Brain pericyte (primary cell): ENCODE measurements at places on chromosomes 1 and 21.

DNA sequence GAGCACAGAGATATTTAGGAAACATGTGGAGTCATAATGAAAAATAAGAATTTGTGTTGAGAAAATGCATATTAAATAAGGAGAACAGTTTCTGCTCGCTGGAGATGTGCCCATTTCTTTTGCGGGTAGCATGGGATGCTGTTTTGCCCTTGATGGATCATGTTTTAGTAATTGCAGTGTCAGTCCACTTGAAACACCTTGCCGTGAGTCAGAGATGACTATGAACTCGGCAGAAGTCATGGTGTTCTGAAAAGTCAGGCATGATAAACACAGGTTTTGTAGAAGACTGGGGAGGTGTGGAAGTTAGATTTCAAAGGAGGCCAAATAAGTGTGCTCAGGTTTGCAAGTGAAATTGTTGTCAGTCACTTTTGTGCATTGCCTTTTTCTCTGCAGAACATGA lies 315.0 kb upstream of the LRRC7 start:
- DNase-seq: no peak

DNA sequence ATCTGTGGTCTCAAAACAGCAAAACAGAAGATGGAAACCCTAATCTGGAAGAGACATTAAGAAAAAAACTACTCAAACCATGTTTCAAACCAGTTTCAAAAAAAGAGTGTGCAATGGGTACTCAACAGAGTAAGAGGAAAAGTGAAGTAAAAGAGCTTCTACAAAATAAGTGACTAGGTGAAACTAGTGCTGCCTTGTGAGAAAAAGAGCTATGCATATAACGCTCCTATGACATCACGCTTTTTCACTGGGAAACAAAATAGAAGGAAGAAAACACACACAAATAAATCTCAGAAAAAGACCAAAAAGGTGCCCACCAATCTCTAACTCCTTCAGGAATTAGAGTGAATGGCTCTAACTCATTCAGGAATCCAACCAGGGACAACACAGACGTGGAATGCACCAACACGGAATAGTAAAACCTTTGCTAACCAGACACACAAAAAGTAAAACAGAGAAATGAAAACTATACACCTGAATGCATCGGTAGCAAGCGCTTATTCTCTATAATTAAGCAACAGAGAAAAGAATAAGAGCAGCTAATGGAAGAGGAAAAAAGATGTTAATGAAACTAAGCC lies 1.3 kb downstream of the FOXJ3 start:
- DNase-seq: no peak

DNA sequence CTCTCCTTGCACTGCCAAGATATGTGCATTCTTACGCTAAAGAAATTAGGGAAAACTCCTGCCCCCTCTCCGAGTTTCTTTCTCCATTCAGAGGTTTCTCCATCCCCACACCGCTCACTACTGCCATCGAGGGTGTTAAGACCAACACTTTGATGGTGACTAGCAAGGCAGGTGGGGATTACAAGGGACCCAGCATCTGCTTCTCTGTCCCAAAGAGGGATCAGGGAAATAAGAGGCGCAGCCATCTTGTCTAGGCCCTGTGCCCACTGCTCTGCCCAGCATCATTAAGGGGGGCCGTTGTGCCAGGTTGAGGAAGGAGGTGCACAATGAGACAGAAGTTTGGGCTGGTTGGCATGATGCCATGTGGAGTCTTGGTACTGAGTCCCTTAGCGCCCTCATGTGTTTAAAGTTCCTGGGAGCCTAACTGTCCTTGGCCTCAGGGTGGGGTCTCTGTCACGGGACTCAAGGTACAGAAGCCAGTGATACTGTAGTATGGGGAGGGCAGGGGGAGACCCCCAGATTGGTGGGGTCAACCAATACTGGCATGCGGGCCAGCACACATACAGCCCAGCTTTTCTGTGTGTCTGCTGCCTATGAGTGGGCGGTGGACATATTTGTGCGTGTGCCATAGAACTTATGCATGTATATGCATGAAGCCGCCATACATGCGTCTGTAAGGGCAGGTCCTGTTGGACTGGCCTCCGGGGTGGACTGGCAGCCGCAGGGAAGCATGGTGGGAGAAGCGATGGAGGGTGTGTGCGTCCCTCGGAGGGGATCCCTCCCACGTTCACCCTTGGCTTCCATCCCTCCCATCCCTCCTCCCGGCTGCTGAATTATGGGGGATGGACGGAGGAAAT lies 5.5 kb downstream of the EFNA3 start:
- DNase-seq: no peak

DNA sequence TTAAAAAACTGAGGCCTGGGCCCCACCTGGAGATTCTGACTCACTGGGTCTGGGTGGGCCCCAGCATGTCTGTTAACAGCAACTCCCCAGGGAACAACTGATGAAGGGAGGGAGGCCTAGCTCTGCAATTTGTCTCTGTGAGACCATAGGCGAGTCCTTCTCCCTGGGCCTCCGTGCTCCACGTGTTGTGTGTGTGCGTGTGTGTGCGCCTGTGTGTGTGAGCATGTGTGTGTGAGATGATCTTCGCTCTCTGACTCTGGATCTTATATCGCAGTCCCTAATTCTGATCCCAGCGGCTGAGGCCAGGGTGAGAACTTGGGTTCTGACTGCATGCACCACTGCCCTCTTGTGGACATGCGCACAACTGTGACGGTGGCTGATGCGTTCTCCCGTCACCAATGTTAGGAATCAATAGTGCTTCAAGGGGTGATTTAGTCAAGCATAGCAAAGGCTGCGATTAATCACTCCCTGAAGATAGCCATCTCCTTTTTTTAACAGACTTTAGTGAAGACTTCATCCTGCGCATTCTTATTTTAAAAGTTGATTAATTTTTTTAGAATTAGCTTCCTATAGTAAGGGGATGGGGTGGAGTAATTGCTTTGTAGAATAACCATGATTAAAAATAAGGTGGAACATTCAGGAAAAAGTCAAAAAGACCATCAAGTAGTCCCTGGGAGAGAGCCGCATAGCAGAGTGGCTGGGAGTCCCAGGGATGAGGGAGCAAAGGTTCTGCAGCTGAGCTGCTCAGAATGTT lies 62.4 kb upstream of the USP24 start:
- DNase-seq: no peak

- no peak for DNase-seq
These were observed 374.9 kb downstream of the VAV3 start for GRCh38 chr1:107590087-107590486.

- no peak for DNase-seq
These were observed 242.8 kb downstream of the DISC1 start for GRCh38 chr1:231869364-231869763.

- DNase-seq: no peak
These were observed 1.7 kb downstream of the CNTN2 start for GRCh38 chr1:205044741-205045140.

GRCh38 chr1:14804626-14805025 lies 206.1 kb downstream of the KAZN start:
- no peak for DNase-seq

DNA sequence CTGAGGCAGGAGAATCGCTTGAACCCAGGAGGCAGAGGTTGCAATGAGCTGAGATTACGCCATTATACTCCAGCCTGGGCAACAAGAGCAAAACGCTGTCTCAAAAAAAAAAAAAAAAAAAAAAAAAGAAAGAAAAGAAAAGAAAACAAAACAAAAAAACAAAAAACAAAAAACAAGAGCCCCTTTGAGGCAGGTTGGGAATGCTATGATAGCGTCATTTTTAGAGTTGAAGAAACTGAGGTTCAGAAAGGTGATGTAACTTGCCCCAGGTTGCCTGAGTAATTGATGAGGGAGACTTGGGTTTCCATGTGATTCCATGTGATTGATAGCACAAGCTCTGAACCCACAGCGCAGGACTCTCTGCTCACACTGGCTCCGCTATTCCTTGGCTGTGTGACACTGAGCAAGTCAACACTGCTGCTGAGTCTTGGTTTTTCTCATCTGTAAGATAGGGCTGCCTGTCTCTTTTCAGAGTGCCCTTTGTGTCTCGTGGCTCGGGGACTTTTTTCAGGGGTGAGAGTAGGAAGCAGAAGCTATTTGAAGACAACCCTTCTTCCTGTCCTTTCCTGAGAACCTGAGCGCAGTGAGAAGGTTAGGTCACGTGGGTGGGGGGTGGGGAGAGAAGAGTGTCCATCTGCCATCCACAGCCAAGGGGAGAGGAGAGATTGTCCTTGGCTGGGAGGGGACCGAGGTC lies 2.5 kb downstream of the CNR2 start:
- DNase-seq: no peak

DNA sequence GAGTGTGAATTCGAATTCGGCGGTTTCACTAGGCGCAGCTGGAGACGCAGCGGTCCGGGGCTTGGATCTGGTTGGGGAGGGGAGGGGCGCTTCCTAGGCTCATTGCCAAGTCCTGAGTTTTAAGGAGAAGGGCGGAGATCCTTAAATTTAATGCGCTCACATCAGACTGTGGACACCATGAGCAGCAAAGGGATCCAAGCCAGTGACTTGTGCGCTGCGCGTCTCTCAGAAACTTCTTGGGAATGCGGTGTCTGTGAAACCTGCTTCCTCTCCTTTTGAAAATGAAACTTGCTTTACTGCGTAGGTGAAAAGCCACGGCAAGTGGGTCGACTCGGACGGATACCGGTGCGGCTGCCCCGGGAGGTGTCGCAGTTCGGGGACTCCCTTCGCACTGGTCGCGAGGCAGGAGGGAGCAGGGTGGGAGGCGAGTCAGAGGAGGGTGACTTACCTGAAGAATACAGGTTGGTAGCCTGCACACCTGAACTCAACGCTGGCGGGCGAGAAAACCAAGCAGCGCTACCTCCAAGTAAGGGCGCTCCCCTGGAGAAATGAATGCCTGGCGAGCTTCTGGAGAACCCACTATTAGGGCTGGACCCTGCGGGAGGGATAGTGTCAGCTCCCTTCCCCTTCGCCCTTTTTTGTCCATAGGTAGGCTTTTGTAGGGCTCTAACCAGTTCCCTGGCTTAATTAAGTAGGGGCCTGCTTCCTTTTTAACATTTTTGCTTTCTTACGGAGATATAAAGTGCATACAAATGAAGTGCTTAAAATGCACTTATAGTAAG lies 992 bp downstream of the TENT5C start:
- no peak for DNase-seq

DNA sequence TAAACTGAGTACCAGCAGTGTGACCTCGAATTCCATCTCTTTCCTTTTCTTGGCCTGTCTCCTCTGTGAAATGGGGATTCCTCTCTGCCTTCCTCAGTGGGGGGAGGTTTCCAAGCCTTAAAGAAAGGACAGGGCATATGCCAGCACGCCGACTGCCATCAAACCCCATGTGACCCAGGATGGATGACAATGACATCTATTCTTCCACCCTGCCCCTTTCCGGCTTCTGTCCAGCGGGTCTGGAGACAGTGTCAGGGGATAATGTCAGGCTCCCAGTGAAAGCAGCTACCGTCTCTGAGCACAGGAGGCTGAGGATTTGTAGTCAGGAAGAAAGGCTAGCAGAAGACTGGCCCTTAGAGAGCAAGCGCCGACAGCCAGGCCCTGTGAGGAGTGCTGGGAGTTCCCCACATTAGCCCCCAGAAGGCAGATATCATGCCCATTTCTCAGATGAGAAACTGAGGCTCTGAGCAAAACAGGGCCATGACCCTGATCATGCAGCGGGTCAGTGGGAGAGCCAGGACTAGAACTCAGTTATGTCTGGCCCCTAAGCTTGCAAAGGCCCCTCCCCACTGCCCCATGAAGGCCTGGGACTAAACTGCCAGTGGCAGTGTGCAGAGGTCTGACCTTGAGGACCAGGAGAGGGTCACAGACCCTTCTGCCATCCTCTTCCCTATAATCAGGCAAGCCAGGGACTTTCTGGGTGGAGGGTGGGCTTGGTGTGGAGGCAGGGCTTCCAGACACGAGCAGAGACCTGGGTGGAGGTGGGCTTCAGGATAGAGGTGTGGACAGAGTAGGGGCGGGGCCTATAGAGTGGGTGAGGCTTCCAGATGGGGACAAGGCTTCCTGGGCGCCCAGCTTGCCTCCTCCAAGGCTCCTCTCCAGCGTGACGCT lies 30.1 kb downstream of the CDCA8 start:
- no peak for DNase-seq

GRCh38 chr1:153608089-153608682 lies 4.8 kb downstream of the S100A16 start:
- DNase-seq: no peak

GRCh38 chr1:27332536-27333281 lies 9.1 kb upstream of the SYTL1 start:
- DNase-seq: no peak

DNA sequence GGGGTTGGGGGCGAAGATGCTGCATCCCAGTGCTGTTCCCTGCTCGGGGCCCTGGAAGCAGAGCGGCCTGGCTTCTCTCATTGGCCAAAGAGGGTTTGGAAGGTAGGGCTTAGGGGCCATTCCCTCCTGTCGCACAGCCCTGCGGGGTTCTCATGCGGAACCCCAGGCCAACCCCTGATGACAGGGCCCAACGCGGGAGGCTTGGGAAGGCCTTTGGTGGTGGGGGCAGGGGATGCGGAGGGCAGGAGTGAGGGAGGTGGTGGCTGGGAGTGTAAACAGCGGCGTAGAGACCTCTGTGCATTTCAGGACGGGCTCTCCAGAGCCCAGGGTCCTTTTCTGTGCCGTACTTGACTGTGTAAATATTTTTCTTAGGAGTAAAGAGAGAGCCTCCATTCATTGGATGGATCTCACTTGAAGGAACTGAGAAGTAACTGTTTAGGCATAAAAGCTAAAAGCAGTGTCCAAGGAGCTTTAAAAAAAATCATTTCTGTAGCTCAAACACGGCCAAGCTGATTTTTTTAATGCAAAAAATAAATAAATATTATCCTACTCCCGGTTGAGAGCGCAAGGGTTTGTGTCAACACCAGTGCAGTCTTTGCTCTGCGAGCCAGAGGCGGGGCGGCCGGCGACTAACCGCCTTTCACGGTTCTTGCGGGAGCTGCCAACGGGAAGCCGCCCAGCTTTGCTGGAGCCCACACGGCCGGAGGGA lies 169.1 kb downstream of the PRDM16 start:
- DNase-seq: no peak

DNA sequence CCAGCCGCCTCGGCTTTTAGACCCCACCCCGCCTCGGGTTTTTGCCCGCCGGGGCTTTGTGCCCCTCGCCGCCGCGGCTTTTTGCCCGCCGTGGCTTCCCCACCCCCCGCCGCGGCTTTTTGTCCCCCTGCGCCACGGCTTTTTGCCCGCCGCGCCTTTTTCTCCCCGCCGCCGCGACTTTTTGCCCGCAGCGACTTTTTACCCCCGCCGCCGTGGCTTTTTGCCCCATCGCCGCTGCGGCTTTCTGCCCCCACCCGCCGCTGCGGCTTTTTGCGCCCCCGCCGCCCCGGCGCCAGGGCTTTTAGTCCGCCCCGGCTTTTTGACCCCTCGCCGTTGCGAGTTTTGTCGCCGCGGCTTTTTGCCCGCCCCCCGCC lies 474.4 kb downstream of the FAM72C start:
- DNase-seq: no peak

DNA sequence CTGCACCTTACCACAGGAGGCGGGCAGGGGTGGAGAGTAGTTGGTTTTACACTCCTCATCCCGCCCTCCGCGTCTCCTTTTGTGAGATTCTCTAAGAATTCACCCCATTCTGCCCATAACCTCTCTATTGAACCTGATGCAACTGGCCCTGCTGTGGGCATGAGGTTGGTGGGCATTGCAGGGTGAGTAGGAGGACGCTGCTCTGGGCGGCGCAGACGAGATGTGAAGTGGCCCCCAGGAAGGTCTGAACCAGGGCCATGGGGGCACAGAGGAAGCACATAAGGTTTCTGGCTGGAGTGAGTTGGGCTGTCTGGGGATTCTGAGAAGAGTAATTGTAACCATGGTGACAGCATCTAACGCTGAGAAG lies 8.8 kb downstream of the PADI1 start:
- DNase-seq: no peak
